ENCODE measurements at places on chromosomes 7 and 10. TPM values are rescaled to one million over a fixed set of nuclear protein-coding genes. Genes with fewer than 3 reads are reported as not detected.

- no peak for DNase-seq
These were observed 38.8 kb upstream of the DNAH11 start for GRCh38 chr7:21504021-21504420.

GRCh38 chr10:80277016-80277415 lies 12.4 kb downstream of the MAT1A start:
- no peak for DNase-seq

DNA sequence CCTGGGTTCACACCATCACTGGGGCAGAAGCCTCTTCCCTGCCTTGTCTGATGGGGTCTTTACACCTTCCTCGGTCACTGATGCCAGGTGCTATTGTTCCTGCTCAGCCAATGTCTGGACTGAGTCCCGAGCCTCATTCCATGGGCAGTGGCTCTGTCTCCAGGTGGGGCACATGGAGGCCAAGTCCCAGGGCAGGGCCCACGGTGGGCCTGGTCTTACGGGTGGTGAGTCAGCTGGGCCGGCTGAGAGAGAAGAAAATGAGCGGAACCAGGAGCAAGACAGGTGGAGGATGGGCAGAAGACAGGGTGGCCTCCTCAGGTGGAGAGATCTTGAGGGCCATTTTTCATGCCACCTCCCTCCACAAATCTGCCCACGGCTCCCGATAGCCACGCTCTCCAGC lies 131.7 kb upstream of the FAM20C start:
- DNase-seq = no peak

GRCh38 chr7:54543051-54543488 lies 895 bp downstream of the VSTM2A start:
- peak; percentile 42 for DNase-seq

DNA sequence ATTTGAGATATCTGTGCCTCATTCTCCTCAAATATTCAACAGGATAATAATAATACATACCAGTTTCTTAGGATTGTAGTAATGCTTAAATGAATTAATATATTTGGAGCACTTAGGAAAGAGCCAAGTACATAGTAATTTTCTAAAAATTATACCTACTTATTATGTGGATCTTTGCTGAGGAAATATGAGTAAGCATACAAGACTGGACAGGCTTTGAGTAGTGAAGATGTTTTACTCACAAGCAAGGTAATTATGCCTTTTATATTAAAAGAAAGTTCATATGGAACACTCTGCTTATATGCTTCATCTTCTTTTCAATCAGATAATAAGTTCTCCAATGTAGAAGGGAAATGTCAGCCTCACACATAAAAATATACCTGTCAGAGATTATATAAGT lies 337.5 kb upstream of the KAT6B start:
- no peak for DNase-seq

DNA sequence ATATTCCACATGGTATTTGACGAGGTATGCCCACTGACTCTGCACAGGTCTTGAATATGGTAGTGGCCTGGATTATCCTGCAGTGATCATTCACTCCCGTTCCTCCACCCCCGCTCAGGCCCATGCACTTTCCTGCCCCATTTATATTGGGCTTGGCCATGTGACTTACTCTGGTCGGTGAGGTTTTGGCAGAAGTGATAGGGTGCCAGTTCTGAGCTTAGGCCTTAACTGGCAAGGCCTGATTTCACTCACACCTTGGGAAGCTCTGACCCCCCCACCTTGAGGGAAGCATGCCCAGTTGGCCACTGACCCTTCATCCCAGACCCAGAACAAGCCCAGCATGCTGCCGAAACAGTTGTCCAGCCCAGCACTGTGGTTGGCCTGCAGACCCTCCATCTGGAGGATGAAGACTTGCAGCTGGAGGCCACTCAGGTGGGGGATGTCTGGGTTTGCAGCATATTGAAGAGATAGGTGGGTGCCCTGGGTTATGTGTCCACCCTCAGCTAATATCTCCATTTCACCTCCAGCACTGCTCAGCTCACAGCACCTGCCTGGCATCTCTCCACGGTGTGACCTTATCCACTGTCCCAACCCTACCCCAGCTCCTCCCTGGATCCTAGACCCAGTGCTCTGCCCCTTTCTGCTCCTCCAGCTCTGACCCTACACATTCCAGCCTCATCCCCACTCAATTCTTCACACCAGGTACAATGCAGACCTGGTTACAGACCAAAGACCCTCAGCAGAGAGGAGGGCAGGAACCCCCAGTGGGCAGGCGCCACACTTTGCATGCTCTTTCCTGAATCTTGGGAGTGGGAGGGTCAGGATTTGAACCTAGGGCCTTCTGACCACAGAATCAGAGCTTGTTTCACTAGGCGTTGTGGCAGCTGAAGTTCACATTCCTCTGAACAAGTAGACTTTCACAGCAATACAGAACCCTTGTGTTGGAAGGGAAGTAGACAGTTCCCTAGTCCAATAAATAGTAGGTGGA lies 138.1 kb upstream of the CHST15 start:
- DNase-seq = no peak

PTF1A gene
- not detected for polyA plus RNA-seq

HOXA3 gene
- polyA plus RNA-seq = 1.2 TPM
